Daoy (cell line): ENCODE measurements at places on chromosomes 11 and 22. TPM values are rescaled to one million over a fixed set of nuclear protein-coding genes. Genes with fewer than 3 reads are reported as not detected.

DNA sequence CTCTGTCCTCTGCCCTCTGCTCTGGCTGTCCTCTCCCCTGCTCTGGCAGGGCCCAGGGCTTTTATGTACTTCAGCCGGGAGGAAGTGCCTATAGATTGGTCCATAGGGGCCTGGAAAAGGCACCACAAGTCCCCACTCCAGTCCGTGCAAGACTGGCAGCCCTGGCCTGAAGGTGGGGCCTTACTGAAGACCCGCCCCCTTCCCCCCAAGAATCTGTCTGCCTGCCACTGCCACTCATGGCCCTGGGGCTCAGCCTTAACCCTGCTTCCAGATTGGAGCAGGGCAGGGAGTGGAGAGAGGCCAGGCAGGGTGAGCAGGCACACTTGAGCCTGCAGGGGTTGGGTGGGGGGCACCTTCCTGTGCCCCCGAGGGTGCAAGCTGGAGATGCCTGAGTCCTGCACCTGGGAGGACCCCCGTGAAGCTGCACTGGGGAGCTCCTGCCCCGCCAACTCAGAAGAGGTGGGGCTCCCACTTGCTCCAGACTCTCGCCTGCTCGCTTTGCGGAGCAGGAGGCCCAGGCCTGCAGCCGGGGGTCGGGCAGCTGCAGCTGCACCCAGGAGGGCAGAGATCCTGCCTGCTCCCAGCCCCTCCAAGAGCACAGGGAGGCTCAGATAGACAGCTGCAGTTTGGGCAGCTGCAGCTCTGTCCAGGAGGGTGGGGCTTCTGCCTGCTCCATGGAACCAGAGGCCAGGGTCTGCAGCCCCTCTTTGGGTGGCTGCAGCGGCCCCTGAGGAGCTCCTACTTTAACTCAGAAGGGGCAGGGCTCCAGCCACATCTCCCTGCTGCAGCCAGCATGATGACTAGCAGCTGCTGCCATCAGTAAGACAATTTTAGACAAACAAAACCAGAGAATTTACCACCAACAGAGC is 51.0 kb upstream of the SC5D start:
- DNase-seq, result no peak

- peak; percentile 75 for DNase-seq
These were observed 145.0 kb upstream of the THY1 start for GRCh38 chr11:119567688-119568582.

CEP164 gene
- 28.0 and 31.0 TPM in 2 replicates for total RNA-seq

GRCh38 chr11:129852125-129852740 is 36.6 kb downstream of the TMEM45B start:
- no peak for DNase-seq

MCAT gene
- 20.2 and 30.6 TPM in 2 replicates for total RNA-seq

DNA sequence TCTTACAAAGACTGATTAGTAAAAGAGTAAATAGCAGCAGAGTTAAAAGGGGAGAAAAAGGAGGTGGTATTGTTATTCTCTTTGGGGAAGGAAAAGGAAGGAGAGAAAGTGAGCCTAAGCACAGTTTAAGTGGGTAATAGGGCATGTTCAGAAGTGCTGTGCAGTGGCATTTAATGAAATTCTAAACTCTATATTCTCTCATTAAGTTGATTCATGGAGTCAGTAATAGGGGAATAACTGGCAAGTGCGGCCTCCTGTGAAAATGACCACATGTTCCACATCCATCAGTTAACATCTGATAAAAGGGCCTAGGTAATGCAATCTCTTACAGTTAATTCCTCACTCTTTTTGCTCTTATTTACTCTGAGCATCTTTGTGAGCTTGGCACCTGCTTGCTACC is 516.7 kb downstream of the JRKL start:
- no peak for DNase-seq

DNA sequence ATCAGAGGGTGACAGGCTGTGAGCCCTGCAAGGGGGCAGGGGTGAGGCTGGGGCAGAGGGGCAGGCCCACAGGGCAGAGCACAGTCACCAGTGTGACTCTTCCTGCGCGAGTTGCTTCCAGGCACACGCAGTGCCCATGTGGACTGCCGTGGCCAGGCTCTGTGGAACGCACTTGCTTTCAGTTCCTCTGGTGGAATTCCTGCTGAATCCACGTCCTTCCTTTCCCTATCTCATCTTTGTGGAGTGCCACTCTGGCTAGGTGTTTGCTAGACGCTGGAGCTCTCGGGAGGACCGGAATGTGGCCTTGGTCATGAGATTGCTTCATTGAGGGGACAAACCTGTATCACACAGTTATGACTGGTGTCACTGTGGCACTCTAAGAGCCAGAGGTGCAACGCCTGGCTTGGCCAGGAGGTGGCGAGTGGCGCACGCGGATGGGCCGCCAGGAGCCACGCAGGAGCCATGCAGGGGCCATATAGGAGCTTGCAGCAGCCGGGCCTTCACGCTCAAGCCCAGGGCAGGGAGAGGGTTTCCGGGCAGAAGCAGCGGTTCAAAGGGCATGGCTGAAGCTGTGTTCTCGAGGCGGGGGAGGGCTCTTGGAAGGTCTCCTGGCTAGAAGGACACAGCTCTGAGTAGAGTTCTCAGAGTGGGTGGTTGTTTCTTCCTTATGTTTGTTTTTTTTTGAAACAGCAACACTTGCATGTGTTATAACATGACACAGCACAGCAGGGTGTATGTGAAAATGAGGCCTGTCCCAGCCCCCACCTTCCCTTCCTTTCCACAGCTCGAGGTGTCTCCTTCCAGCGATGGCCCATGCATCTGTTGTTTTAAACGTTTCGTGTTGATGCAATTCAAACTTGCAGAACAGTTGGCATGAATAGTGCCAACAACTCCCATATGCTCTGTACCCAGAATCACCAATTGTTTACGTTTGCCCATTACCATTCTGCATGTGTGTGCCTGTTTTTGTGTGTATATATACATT is 36.2 kb downstream of the TBC1D22A start:
- peak; percentile 73 for DNase-seq

PPFIBP2 gene
- total RNA-seq, result 2.2 and 4.2 TPM in 2 replicates

FAM181B gene
- 0.23 TPM in 1 of 2 replicates, not detected in the other for total RNA-seq

APOC3 gene
- not detected in 2 replicates for total RNA-seq

DERL3 gene
- 0.24 and 0.57 TPM in 2 replicates for total RNA-seq

- no peak for DNase-seq
These were observed 191.2 kb upstream of the NCAM1 start for GRCh38 chr11:112770033-112770432.

GRCh38 chr11:35313066-35313759 is 106.1 kb downstream of the SLC1A2 start:
- no peak for DNase-seq

DNA sequence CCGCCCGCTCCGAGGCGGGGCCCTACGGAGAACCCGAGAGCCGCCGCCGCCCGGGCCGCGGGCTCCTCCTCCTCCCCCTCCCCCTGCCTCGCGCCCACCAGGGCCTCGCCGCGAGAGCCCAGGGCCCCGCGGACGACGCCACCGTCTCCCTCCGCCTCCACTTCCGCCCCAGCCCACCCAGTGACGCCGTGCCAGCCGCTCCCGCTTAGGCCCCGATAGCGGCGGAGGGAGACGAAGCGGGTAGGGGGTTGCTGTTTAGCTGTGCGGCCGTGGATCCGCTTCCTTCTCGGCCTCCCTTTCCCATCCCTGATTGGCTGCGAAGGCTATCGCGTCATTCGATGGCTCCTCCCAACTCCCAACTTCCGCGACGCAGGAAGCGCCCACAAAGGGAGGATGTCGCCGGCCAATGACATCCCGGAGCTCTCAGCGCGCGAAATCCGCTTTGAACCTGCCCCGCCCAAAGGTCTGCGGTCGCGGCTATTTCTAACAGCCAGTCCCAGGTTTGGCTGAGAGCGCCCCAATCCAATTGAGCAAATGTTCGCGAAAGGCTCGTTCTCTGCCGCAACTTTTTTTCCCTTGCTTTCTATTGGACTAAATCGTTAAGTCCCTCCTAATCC is at the start of gene FAM76B:
Gene FAM76B, minus strand, starts transcription at position 277 of the 617 bp plus-strand sequence. CDS start 304 bp downstream, outside the sequence.
- peak; percentile 99 for DNase-seq

SSTR3 gene
- total RNA-seq, result not detected in 2 replicates

DNA sequence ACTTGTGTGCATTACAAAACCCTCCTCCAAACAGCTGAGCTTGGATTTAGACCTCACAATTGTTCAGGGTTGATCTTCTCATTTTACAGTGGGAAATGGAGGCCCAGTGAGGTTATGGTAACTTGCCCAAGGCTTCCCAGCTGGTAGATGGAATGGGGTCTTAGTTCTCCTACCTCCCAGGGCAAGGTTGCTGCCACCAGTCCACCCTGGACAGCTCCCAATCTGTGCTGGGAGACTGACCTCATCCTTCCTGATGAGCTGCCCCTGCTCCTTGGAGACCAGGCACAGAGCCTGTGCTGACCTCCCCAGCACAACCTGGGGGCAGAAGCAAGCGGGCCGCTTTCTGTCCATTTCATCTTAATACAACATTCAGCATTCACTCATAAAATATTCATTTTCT is 190.7 kb downstream of the ST3GAL4 start:
- DNase-seq, result peak; percentile 37

MPZL3 gene
- total RNA-seq, result 5.0 and 7.1 TPM in 2 replicates

AGBL2 gene
- total RNA-seq, result 0.42 and 1.3 TPM in 2 replicates

GRCh38 chr11:30149998-30150397 is 80.8 kb upstream of the FSHB start:
- DNase-seq, result no peak

TSPAN32 gene
- not detected in 2 replicates for total RNA-seq

DNA sequence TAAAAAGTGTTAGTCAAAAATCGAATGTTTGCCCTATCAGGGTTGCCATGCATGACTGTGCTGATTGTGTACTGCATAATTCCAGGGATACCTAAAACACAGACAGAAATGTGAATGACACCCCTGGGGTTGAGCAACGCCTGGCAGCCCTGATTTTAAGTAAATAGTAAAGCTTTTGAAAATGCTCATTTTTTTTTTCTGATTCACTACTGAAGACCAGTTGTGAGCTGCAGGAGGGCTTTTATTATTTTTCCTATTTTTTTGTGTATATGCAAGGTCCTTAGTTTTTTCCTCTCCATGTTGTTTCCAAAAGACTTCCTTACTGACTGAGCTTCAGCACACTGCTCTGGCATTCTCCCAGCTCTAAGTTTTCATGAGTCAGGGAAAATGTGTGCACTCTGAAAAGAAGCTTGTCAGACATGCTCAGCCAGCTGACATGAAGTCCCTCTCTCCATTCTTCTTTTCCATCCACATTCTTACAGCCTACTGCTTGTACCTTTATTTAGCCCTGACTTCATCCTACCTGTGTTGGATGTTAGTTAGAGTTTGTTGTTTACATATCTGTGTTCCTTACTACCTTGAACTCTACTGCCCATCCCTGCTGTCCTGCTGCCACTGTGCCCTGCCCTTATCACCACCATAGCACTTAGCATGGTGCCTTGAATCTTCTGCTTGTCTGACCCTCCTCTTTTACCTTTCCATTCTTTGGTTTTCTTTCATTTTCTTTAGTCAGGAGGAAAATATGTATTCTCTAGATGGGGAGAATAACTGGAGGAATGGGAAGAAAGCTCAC is 79.5 kb downstream of the HORMAD2 start:
- peak; percentile 53 for DNase-seq

CREB3L1 gene
- total RNA-seq, result 4.6 and 9.7 TPM in 2 replicates

- no peak for DNase-seq
These were observed 8.9 kb upstream of the EHD1 start for GRCh38 chr11:64887234-64887756.

- DNase-seq, result no peak
These were observed 525.1 kb upstream of the CNTN5 start for GRCh38 chr11:98495601-98496000.

SYTL2 gene
- 28.1 and 59.4 TPM in 2 replicates for total RNA-seq

DNA sequence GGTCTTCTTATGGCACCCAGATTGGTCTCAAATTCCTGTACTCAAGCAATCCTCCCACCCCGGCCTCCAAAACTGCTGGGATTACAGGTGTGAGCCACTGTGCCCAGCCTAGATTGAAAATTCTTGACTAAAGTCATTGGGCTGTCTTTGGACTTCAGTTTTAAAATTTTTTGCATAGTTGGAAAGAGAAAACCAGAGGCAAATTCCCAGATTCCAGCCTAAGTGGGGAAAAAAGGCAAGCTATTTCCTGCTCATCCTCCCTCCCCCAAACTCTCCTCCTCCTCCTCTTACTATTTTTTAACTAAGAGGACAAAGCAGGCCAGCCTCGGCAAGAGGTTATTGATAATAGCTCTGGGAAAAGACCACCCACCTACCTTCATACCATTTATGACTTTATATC is 78.6 kb upstream of the CLMP start:
- no peak for DNase-seq

- DNase-seq, result no peak
These were observed 37.2 kb downstream of the RPS6KA4 start for GRCh38 chr11:64396079-64396591.

RRM1 gene
- total RNA-seq, result 144 and 157 TPM in 2 replicates

- no peak for DNase-seq
These were observed 2.5 kb downstream of the TSG101 start for GRCh38 chr11:18524248-18524647.

DNA sequence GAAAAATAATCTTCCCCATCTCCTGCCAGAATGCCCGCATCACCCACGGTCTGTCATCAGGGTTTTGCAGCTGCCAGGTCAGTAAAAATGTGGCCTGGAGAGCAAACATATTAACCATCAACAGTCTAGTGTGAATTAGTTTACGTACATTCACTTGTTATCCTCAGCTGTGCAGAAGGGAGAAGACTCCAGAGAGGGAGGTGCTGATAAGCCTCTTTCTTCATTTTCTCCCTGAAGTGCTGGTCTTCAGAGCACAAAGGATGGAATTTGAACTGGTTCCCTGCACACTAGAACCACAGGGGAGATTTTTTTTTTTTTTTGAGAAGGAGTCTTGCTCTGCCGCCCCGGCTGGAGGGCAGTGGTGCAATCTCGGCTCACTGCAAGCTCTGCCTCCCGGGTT is 8.2 kb downstream of the FGF19 start:
- no peak for DNase-seq

- no peak for DNase-seq
These were observed 68.2 kb downstream of the CASP12 start for GRCh38 chr11:104830080-104830479.

DNA sequence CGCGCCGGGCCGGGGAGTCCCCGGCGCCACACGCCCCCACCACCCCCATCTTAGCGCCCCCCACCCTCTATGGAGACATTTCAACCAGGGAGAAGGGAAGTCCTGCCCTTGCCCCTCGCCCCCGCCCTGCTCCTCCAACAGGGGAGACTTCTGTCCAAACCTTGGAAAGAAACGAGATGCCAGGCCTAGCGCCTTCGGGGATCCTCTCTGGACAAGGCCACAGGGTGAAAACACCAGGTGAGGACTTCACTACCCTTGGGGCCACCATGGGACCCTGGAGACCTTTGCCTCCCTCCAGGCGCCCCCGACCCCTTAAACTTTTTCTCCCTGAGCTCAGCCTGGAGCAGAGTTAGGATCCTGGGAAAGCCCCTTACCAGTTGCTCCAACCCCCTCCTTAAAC is 11.6 kb upstream of the NPAS4 start:
- no peak for DNase-seq

- peak; percentile 65 for DNase-seq
These were observed 120.7 kb upstream of the TMEM45B start for GRCh38 chr11:129694966-129695365.

- DNase-seq, result peak; percentile 87
These were observed 191.7 kb downstream of the ST3GAL4 start for GRCh38 chr11:126547161-126547560.
